Bronchial epithelial cell (primary cell): ENCODE measurements at places on chromosomes 5 and 9. TPM values are rescaled to one million over a fixed set of nuclear protein-coding genes. Genes with fewer than 3 reads are reported as not detected.

DNA sequence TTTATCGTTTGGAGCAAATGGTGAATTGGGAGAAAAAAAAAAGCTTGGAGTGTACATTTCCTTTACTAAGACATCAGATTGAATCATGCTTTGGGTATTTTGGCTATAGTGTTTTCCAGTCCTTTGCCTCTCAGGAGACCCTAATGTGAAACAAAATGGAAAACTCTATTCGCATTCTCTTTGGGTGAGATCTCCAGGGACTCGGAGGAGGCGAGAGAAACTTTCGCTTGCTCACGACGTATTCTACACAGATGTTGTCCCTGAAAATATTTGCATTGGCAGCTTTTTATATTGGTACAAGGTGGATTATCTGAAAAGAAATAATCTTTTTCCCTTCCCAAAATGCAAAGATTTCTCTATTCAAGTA lies 1240.1 kb upstream of the WWC1 start:
- DNase-seq = no peak

GRCh38 chr9:77161191-77161590 lies 16.1 kb upstream of the VPS13A start:
- DNase-seq = no peak

The MLANA gene
- not detected in 2 replicates for total RNA-seq

- no peak for DNase-seq
Measured at GRCh38 chr5:135445306-135445985, 1.7 kb downstream of the DCANP1 start.

DNA sequence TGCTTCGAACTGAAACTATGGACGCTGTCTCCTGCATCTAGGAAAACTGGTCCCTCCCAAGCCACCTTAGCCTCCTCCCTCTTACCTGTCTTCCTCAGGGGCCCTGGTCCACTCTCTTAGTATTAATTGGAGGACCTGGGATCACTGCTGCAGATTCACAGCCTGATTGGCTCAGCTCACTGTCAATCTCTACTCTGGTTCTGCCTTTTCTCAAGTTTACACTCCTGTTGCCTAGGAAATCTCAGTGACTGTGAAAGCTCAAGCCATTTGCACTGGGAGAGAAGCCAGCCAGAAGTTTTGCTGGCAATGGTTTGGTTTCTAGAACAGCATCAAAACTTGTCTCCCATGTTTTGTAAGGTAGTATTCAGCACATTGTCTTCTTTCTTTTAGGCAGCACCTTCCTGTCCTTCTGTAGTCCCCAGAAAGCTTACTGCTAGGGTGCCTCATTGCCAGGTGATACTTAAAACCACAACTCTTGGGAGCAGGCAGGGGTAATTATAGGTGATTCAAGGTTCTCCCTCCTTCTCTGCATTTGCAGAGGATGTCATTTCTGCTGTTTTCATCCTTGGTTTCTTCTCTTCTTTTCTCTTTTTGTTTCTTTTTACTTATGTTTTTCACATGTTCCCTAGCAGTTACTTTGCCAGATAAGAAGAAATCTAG lies at the start of gene CAPSL:
Gene CAPSL, minus strand, starts transcription at position 55 of the 660 bp plus-strand sequence. CDS start 17,502 bp downstream, outside the sequence.
- DNase-seq = peak; percentile 39

DNA sequence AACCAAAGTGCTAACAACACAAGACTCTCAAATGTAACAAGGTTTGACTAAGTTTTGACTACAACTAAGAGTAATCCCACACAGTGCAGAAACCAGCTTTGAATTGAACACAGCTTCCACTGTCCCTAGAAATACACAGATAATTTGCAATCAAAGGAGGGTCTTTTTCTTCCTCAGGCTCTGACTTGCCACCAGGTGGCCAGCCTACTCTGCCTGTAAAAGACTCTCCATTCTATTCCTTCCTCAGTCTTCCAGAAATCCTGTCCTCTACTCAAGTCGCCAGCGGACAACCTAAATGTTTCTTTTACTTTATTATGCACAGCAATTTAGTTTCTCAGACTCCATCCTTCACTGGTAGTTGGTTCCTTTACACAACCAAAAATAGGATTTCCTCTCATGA lies 32.2 kb upstream of the MCTP1 start:
- DNase-seq = no peak

- DNase-seq = no peak
Measured at GRCh38 chr9:70617033-70617828, 202.8 kb upstream of the KLF9 start.

DNA sequence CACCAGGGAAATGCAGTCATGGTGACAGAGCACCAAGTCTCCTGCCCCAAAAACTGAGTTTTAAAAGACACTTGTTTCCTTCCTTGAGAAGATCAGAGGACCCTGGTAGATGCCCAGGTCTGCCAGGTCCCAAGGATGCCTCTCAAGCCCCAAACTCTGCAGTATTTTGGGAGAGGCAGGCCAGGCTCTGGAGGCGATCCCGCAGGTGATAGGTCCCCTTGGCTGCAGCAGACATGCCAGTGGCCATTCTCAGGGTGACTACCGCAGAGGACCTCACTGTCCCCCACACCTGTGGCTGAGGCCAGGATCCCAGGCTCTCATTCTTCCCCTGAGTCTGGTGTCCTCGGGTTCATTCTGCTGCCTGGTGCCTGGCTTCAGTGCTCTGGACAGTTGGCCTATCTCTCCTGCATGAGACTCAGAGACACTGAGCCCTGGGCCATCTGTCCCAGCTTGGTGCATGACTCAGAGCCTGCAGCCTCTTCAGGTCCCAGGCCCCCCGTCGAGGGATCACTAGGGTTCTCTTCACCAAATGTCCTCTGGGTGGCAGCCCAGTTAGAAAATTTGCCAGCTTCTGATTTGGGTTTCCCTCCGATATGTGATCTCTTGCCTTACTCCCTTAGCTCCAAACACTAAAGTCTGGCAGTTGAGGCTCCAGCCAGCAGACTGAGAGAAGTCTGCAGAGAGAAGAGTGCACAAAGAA lies 59.7 kb upstream of the GARNL3 start:
- peak; percentile 16 for DNase-seq

DNA sequence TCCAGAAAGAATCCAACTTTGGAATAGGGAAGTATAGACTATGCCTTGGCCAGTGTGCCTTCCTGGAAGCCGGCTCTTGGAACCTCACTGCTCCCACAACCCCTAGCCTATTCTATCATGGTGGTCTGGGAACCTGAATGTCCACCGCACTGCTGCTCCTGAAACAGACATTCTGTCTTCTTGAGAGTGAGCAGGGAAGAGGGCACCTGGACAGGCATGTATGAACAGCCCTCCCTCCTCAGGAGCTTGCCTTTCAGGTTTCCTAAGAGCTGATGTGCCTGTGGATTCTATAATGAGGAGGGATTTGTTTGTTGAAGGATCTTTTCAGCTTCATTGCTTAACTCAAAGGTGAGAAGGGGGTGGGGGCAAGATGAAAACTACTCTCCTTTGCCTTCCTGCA lies 55.1 kb upstream of the XPA start:
- DNase-seq = peak; percentile 69

- DNase-seq = peak; percentile 81
Measured at GRCh38 chr5:6765612-6766525, 52.6 kb downstream of the TENT4A start.

GRCh38 chr5:108945094-108945493 lies 197.4 kb downstream of the FER start:
- no peak for DNase-seq

- DNase-seq = peak; percentile 96
Measured at GRCh38 chr5:172361566-172362238, 78.1 kb upstream of the UBTD2 start.

The FOXD4L3 gene
- not detected in 2 replicates for total RNA-seq

DNA sequence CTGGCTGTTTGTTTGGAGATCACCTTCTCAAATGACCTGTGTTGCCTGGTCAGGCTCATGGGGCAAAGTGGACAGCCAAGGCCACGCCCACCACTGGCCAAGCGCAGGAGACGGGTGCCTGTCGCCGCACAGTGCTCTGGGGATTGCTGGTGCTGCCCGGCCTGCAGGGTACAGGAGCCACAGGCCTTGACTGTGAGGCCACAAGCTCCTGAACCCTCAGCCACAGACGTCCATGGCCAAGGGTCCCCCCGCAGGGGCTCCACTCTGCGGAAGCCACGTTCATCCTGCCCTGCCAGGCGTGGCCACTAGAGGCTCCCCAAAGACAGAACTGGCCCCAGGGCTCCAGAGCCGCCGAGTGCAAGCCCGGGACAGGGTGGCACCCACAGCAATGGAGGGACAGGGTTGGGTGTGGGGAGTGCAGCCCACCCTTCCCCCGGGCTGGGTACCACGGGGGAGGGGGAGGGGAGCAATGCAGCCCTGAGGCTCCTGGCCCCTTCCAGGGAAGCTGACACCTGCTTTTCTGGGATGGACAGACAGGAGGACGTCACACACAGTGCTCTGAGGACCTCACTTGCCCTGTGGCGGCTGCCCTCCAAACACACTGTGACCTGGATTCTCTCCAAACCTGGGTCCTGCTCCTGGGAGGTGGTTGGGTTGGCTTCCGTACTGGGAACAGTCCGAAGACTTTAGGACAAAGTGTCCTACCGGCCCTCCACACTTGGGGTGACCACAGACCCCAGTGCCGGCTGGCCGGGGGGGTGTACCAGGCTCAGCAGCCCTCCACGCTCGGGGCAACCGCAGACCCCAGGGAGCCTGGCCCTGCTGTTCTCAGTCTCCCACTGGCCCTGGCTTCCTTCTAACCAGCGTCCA lies 21.5 kb downstream of the TPPP start:
- peak; percentile 35 for DNase-seq

DNA sequence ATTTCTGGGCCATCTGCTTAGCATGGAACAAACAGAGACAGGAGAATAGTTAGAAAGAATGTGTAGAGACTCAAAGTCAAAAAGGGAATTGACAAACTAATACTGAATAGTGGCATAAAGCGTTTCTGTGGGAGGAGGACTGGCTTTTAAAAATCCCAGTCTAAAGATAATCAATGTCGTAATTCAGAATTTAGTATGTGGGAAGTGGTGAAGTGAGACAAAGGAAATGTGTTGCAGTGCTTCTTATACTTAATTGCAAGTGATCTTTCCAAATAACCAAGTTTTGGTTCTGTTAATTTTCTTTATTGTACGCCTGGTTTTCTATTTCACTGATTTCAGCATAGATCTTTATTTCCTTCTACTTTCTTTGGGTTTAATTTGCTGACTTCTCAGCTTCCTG lies 133.2 kb downstream of the ENTREP1 start:
- DNase-seq = no peak

The ASPN gene
- total RNA-seq = not detected in 2 replicates

DNA sequence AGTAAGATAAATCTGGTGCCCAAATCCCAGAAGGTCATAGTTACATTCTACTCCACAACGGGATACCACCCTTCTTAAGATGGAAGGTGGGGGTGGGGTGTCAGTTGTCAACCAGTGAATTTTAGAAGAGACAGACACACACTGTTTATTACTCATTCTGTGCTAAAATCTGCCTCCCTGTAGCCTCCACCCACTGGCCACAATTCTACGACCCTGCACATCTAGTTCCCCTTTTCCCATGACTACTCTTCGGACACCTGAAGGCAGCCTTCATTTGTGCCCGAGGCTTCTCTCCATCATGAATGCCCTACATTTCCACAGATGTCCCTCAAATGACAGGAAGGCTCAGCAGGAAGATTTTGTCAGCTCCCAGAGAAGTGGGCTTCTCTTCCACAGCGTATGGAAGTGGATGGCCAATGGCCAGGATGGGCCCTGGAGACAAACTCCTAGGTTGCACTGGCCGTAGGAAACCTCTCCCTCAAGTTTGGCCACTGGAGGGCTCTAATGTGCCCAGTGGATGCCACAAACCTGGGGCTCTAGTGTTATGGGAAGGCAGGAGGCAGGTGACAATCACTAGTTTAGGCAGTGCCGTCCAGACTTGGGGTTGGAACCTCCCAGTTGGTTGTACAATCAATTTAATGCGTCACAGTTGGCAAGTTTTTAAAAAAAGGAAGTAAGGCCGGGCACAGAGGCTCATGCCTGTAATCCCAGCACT lies 46.6 kb downstream of the PTPN3 start:
- DNase-seq = no peak

GRCh38 chr5:150672237-150672883 lies 11.3 kb downstream of the MYOZ3 start:
- DNase-seq = peak; percentile 91

DNA sequence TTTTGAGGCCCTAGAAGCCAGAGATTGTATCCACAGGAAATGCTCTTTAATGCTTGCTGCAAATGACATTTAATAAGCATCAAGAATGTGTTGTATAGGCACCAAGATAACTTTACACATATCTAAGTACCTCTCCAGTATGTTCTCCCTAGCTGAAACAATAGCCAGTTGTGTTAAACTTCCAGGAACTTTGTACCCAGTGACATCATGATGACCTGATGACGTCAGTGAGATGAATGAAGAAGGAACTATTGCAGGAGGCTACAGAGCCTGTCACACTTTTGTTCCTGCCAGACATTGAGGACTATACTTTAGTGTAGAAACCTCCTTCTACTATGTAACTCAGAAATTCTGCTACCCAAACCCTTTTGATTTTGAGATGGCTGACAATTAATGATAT lies 129.8 kb downstream of the CD180 start:
- no peak for DNase-seq

- DNase-seq = no peak
Measured at GRCh38 chr9:133709691-133710571, 28.2 kb downstream of the SARDH start.

DNA sequence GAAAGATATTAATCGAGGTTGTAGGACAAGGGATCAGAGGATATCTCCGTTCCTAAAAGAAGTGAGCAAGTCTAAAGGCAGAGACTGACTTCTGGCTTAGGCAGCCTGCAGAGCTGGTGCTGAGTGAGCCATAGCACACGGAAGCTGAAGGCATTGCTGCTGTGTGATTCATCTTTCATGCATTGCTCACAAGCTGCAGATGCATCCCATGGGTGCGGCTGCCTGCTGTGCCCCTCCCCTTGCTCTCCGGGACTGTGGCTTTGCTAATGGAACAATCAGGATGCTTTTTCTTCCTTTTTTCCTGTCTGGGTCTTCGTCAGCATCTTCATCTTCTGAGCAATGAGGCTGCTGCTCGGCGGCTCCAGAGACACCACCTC lies 341.4 kb downstream of the DIRAS2 start:
- peak; percentile 92 for DNase-seq

The RLN1 gene
- total RNA-seq = 0.26 and 0.64 TPM in 2 replicates

GRCh38 chr9:110979636-110980035 lies 58.6 kb downstream of the LPAR1 start:
- no peak for DNase-seq

The DRD1 gene
- total RNA-seq = not detected in 2 replicates

The MRNIP gene
- 10.6 and 11.8 TPM in 2 replicates for total RNA-seq

DNA sequence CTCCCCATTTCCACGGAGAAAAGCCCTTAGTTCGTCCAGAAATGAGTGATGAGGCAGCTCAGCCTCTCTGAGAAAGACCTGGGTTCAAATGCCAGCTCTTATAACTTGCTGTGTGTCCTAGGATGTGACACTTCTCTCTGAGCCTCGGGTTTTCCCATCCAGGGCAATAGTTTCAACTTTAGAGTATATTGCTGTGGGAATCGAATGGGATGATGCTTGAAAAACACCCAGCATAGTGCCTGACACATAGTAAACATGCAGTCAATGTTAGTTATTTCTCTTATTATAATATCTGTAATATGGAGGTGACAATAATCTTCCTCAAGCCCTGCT lies 430 bp upstream of the MAPKAP1 start:
- DNase-seq = no peak

GRCh38 chr9:121839726-121840500 lies 188.5 kb downstream of the DAB2IP start:
- no peak for DNase-seq

GRCh38 chr9:35650341-35651158 lies at the start of gene SIT1:
SIT1 (minus strand) TSS chr9:35650931; CDS start chr9:35650853, 78 bp downstream.
- no peak for DNase-seq
